ENCODE measurements at places on chromosomes 3 and 15.

DNA sequence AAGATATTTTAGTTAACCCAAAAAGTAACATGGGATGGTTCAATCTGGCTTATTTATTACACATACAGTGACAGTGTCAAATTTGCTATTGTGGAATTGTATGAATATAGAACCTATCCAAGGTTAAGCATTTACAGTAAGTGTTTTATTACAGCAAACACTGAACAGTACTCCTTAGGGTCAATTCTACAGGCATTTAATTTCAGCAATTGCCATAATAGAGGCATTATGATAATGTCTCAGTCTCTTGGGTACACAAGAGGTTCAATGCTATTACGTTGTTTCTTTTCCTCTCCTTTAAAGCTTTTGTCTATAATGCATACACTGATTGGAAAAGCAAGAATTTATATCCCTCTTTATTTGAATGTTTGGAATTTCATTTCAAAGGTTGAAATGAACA lies 275.7 kb upstream of the NAALADL2 start:
- DNase-seq: no peak

DNA sequence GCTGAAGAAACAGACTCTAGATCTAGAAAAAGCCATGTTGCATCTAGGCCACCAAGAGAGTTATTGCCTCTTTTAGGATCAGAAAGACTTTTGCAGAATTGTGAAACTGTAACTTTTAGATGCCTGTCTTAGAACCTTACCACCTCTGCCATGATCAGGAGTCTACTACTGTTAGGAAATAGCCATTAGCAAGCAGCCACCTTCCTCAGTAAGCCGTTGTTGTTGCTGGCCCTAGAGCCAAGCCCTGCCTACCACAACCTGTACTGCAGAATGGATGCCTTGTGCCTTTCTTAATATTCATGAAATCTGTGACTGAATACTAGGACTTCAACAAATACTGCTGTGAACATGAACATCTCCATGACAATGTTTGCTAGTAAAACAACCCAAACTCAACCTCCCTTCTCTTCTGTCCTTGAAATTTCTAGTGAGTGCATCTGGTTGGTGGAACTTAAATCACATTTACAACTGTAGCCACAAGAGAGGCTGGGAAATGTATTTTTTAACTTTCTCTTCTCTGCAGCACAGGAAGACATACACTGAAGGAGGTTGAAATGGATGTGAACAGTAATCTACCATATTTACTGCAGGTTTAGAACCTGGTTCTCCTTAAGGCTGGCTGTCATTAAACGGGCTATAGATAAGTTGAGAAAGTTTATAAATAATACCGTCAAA lies 20.7 kb downstream of the RASA2 start:
- DNase-seq: no peak

DNA sequence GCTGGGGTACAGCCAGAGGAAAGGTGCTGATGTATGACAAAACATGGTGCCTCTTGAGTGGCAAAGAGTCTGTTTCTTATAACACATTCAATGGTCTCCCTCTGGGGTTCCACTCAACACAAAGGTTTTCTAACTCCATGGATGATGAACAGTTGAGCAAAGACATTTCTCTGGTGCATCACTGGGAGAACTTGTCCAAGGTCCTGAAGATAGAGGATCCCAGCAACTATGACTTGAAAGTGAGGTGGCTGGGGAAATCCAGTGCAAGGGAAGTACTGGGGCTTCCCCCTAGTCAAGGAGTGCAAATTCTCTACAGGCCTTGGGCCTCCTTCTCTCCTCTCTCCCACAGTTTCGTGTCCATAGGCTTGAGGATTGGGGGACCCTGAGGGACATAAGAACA lies 431.1 kb downstream of the WDR72 start:
- no peak for DNase-seq

DNA sequence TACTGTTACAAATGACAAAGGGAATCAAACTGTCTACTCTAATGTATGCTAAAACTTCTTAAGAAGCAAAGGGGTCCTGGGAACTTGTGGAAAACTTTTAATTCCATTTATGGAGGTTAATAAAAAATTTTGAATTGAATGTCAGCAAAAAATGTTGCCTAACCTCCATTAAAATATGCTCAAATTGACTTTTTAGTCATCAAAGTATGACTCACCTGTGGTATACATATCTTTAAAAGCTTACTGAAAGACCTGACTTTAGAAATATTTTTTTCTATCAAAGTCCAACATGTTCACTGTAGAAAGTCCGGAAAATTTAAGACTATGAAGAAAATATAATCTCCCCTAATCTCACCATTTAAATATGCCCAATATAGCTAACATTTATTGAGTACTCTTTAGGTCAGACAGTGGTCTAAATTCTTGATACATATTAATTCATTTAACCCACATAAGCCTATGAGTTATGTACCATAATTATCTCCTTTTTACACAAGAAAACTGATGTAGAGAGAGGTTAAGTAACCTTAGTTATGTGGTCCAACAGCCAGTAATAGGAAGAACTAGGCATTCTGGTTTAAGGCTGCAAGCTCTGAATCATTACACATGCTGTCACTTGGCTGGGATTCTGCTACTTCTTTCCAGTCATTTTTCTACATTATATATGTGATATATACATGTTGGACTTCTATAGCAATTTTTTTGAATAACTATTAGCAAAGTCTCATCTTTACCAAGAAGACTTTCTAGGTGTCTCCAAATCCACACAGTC lies 83.6 kb downstream of the PDZRN3 start:
- no peak for DNase-seq

GRCh38 chr3:124315215-124316033 lies 323.5 kb upstream of the ROPN1 start:
- DNase-seq: no peak

DNA sequence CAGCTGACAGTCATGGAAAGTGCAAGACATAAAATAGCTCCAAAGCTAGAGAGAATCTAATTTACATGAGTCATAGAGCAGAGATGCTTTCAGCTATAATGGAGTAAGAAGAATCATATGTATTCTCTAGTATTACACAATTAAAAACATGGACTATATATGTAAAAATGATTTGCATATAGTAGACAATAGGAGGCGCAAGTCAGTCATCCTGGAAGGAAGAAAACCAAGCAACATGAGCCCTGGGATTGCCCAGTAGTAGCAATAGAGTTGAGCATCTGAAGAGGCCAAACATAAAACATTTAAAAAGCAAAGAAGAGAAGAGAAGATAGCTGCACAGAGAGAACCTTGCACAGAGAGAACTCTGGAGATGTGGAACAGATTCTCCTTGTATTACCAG lies 455.0 kb downstream of the EPHA3 start:
- DNase-seq: no peak

GRCh38 chr15:84772467-84772866 lies 24.1 kb downstream of the ZNF592 start:
- no peak for DNase-seq

- no peak for DNase-seq
Observed at GRCh38 chr15:52822475-52822874, 32.3 kb upstream of the ONECUT1 start.

DNA sequence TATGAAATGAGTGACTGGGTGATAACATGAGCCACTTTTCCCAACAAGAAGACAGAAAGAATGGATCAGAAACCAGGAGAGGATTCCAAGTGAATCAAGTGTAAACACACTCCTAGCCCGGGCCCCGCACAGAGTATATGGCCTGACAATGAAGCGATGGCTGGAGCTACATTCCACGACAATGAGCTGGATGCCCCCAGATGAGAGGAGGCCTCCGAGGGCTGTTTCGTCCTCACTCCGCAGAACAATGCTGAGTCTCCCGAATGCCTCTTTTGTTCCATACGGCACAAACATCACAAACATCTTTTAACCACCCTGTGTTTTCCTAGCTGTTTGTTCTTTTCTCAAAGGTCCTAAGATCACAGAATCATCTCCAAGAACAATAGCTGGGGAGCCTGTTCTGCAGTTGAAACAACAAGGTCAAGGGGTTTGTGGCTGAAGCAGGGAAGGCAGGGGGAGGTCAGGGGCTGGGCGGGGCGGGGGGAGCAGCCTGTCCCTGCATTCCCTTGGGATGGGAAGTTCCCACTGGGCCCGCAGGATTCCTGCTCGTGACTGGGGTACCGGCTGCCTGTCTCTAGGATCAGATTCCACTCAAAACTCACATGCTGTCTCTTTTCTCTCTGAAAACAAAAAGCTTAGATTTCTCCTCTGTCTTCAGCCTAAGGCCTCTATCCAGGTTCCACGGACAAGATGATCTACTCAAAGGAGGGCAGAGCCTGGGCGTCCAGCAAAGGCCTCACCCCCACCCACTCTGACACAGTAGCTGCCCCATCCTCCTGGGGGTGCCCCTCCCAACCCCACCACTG lies 151.3 kb downstream of the XXYLT1 start:
- no peak for DNase-seq

DNA sequence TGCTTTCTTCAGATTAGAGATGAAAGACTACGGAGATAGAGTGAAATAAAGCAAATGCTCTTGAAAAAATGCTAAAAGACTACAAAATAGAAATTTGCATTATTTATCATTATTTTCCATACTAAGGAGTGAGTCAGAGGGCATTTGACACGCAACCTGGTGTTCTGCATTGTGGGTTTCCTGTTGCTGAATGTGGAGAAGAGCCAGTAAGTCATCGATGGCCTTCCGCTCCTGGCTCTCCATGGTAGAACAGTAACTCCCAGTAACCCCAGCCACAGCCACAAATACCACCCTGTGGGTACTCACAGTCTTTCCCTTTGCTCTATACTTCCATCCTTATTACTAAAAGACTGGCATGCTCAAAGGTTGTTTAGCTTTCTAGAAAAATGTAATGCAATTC lies 61.5 kb downstream of the CGGBP1 start:
- no peak for DNase-seq

- DNase-seq: no peak
Observed at GRCh38 chr3:165532851-165533250, 304.4 kb downstream of the BCHE start.

GRCh38 chr15:101459579-101460300 lies 29.8 kb downstream of the PCSK6 start:
- no peak for DNase-seq

DNA sequence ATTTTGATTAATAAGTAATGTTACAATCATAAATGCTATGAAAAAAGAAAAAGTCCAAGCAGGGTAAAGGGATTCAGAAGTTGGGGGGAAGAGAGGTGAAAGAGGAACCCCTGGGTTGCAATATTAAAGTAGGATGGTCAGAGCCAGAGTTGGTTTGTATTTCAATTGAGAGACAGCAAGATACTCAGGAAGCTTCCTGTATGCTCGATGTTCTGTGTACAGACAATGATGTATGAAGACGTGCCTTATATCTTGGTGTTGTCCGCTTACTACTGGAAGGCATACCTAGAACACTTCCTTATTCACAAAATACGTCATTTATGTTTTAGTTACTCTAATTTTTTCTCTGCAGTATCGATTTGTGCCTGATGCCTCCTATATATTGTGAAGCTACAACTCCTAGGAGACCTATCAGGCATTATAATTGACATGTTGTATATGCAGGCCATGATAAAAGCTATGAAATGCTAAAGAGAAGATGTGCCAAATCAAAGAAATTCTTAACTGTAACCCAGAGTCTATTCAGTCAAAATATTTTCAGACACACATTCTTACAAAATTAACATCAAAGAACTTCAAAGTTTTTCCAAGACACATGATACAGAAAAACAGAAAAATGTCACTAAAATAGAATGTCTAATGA lies 87.5 kb downstream of the TBL1XR1 start:
- no peak for DNase-seq

DNA sequence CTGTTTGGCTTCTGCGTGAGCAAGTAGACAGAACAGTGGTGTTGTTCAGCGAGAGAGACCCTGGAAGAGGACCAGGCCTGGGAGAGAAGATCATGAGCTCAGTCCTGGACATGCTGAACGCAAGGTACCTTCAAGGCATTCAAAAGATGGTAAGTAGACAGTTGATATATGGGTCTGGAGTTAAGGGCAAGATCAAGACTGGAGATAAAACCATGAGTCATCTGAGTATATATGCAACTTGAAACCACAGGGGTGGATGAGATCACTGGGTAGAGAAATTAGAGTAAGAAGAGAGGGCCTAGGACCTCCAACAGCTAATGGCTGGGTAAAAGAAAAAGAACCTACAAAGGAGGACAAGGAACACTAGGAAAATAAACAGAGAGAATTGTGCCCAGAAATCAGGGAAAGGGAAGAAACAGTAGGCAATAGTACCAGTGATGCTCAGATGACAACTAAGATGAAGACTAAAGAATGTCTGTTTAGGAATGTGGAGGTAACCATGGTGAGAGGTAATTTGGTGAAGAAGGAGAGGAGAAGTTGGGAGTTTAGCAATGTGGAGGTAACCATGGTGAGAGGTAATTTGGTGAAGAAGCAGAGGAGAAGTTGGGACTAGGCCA lies 343.2 kb upstream of the ADAMTS9 start:
- DNase-seq: no peak

- no peak for DNase-seq
Observed at GRCh38 chr15:43498990-43499389, 6.0 kb upstream of the TP53BP1 start.

DNA sequence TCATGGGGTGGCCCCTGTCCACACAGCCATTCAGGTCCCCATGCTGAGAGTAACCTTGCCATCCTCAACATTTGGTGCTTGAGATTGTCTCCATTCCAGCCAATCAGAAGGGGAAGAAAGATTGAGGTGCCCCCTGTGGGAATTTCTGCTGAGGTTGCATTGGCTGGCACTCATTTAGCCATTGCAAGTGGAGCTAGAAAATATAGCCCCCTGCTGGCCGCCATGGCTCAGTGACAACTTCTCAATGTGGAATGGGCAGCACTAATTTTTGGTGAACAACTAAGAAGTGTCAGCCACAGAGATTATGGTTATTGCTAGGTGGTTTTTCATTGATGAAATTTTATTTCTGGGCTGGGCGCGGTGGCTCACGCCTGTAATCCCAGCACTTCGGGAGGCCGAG lies 22.0 kb downstream of the COL6A6 start:
- DNase-seq: no peak

DNA sequence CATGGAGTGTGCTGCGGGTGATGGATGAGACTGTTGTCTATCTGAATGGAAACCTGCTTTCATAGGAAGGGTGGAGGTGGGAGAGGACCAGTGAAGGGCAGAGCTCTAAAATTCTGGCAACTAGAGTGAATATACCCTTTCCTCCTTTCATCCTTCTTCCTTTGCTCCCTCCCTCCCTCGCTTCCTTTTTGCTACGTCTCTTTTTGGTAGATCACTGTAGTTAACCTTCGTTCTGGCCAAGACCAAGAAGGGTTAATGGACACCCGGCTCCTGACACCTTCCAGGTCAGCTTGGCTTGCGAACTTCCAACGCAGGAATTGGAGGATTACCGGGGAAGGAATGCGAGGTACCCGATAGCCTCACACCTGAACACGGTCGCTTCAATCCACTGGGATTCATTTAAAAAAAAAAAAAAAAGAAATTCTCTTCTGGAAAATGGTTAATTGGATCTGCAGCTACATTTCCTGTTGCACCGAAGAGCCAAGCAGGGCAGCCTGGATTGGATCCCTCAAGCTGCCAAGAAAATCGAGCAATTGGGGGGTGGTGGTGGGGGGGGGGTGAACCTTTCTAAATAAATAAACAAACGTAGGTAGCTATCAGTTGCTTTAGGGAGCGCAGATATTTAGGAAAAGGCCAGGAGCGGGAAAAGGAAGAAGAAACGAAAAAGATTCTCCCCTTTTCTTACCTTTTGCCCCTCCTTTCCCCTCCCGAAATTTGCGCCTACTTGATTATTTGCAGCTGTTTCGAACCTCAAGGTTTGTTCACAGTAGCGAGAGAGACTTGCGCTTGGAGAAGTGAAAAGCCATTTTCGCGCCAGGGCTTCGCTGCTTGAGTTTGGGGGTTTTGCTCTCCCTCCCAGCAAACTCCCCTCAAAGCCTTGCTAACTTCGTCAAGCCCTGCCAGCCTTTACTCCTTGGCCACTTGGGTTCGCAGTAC lies 9.5 kb upstream of the NR2F2 start:
- no peak for DNase-seq
